ENCODE measurements at places on chromosomes 2 and 18.

- no peak for DNase-seq
These were observed 2.6 kb upstream of the TBC1D8 start for GRCh38 chr2:101153787-101154186.

- DNase-seq: no peak
These were observed 12.8 kb downstream of the TFPI start for GRCh38 chr2:187541086-187542085.

GRCh38 chr18:74146756-74147155 lies 878 bp downstream of the FBXO15 start:
- DNase-seq: no peak

DNA sequence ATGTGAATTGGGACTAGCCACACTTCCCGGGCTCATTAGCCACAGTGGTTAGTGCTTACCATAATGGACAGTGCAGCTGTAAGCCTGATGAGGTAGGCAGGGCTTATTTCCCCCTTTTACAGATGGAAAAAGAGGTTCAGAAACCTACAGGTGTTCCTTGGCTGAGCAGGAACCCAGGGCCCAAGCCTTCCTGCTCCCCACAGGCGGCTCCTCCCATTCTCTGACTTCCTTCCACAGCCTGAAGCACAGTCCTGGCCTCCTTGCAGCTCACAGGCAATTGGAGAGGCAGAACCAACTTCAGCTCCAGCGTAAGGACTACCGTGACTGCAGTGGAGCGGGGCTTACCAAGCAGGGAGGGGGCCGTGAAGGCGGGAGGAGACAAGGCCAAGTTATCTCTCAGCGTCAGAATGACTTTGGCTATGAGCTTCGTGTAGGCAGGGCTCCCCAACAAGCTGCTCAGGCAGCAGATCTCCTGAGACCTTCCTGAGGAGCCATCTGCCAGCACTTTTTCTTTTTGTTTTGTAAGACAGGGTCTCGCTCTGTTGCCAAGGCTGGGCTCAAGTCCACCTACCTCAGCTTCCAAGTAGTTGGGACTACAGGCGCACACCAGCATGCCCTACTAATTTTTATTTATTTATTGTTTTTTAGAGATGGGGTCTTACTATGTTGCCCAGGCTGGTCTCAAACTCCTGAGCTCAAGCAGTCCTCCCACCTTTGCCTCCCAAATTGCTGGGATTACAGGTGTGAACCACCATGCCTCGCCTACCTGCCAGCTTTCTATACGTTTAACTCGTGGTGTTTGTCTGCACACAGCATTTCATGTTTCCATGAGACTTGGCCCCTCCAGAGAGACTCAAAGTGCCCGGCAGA lies 34.2 kb upstream of the NT5DC4 start:
- DNase-seq: no peak

GRCh38 chr2:221601376-221601775 lies 29.3 kb upstream of the EPHA4 start:
- DNase-seq: no peak

- no peak for DNase-seq
These were observed 5.2 kb upstream of the CTDSP1 start for GRCh38 chr2:218394298-218395089.

GRCh38 chr2:128423788-128424165 lies 105.1 kb upstream of the HS6ST1 start:
- DNase-seq: no peak

GRCh38 chr18:58303363-58303762 lies 259.3 kb downstream of the NEDD4L start:
- no peak for DNase-seq

DNA sequence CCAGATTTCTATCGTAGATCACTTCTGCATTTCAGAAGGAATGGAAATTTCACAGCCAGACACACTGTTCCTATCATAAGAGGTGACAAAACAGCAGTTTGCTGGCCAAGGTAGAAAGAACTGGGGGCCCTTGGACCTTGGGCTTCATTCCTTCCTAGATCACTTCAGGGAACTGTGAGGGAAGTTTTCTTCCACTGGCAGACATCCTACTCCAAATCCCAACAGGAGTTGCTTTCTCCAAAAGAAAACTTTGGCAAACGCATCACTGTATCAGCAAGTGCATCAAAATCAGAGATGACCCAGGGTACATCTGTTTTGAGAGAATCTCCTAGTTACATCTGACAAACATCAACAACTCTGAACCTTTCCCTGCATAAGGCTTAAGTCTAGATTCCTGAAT lies 348.4 kb upstream of the KLHL29 start:
- no peak for DNase-seq

DNA sequence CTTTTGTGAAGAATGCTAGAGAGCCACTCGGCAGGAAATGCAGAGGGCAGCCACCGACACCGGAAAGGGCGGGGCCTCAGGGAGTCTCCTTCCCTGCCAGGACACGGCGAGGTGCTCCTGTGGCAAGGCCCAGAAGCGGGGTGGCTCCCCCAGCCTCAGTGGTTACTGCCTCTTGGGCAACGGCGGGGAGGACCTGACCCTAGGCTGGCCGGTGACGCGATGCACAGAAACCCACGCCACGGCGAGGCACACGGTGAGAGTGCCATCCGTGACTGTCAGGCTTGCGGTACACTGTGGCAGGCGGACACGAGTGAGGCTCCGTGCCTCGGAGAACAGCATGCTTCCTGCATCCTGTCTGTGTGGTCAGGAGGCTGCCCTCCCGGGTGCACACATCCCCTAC lies 47.8 kb downstream of the ZAP70 start:
- DNase-seq: no peak

DNA sequence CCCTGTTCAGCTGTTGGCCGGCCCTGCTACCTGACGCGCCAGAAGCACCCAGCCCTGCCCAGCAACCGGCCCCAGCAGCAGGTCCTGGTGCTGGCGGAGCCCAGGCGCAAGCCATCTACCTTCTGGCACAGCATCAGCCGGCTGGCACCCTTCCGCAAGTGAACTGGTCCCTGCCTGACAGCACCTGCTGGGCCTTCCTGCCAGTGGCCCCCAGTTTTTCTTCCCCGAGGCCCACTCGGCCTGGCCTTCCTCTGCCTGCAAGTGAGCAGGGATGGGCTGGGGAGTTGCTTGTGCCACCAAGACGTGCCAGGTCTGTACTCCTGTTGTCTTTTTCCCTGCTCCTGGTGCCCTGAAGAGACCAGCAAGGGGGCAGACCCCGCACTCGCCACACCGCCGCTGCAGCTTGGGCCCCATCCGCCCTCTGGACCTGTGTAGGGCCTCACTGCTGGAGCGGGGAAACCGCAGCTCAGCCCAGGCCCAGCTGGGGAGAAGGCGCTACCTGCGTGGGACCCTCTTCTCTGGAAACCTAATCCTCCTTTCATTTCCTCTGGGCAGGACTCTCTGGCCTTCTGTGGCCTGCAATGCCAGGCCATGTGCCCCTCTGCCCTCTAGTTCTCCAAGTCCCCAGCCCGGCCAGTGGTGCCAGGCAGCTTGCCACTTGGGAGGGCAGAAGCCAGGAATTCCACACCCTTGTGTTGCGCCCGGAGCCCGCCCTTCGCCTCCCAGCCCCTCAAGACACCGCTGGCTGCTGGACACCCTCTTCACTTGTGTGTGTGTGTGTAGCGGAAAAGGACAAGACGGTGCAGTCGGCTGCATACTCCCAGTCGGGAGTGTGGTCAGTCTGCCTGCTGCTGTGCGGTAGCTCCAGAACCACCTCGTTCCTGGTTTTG lies 47.0 kb downstream of the FAM168B start:
- no peak for DNase-seq

- DNase-seq: no peak
These were observed 421.1 kb upstream of the RAB12 start for GRCh38 chr18:8188184-8188583.

DNA sequence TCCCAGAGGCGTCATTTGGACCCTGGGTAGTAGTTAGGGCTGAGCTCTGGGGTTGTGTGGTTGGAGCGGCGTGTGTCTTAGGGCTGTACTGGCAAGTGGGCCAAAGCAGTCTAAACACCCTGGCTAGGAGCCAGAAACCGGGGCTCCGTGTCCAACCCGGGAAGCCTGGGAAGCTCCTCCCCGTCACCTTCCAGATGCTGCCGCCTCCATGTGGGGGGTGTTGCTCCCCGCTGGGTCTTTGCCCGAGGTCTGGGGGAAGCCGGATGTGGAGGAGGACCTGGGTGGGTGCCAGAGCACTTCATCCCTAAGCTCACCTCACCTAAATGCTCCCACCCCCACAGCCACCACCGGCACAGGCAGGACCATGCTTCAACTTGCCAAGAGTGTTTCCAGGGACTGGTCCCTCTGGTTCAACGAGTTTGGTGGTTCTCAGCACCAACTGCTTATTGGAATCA lies 25.4 kb downstream of the TET3 start:
- DNase-seq: no peak

DNA sequence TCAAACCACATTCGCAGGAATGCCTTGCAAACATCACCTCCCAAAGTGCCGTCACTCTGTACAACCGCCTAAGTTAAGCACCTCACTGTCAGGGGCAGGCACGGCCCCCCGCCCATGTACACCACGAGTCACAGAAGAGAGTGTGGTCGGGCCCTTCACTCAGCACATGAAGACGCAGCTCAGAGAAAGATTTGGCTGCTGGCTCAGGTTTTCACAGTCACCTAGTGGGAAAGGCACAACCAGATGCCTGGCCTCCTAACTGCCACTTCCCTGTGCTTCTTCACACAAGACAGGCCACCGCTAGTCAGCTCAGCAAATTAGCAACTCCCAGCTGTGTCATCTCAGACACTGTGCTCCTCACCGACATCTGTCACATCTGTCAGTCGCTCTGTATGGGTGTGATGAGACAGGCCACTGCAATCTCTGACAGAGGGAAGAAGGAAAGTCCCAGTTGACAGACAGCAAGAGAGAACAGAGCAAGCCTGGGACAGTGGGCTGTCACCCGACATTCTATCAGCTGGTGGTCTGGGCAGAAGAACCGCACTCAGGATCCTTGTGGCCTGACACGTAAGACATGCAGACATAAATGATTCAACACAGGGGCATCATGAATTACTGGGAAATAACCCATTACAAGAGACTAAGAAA lies 60.8 kb downstream of the CRACDL start:
- no peak for DNase-seq

- DNase-seq: no peak
These were observed 12.2 kb downstream of the FHOD3 start for GRCh38 chr18:36309436-36310391.

DNA sequence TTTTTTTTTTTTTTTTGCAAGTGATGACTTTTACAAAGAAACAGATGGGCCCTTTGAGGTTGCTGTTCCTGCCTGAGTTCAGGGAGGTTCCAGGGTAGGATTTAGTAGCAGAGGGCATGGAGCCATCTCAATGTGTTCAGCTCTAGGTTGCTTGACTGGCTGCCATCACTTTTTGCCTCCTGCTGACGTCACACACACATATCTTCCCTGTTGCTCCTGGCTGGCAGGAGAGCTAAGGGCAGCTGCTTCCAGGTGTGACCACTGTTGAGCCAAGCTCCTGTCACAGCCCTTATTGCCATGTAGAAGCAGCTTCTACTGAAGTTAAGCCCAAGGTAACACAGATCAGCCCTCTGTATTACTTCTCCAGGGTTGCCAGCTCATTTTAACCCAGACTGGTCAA lies 394.2 kb upstream of the SPRED2 start:
- DNase-seq: no peak

DNA sequence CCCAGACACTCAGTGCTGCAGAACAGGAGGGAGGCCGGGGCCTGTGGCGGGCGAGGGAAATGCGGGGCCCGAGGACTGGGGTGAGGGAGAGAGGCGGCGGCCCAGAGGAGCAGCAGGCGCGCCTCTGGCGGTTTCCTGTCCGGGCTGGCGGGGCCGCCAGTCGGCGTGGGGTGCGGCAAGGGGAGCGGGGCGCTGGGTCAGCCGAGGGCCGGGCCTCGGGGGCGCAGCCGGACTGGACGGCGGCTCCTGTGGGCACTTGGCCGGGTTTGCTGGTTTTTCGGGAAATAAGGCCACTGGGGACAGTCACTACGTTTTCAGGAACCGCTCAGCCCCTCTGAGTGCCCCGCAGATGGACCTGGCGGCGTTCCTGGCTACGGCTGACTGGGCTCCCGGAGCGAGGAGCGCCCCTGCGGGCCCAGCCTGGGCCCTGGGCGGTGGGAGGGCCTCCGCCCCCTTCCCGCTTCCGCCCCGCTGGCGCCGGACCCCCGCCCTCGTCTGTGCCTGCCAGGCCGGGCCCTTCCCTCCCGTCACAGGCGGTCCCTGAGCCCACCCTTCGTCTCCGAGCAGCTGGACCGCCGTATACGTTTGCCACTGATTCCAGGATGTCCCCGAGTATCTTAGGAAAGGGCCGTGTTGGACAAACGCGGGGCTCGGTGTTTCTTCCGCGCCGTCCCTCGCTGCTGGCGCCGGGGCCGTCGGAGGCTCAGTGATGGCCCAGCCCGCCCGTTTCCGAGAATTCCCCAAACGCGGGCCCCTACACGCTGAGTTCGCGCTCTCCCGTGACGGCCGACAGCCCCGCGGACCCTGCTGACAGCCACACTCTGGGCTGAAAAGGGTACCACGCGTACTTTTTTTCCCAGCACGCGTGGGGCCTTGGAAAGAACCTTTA lies 84.6 kb downstream of the FAM210A start:
- DNase-seq: no peak

- no peak for DNase-seq
These were observed 6.7 kb upstream of the CTDSP1 start for GRCh38 chr2:218392891-218393462.

GRCh38 chr2:75506101-75506697 lies 54.5 kb downstream of the EVA1A start:
- no peak for DNase-seq

DNA sequence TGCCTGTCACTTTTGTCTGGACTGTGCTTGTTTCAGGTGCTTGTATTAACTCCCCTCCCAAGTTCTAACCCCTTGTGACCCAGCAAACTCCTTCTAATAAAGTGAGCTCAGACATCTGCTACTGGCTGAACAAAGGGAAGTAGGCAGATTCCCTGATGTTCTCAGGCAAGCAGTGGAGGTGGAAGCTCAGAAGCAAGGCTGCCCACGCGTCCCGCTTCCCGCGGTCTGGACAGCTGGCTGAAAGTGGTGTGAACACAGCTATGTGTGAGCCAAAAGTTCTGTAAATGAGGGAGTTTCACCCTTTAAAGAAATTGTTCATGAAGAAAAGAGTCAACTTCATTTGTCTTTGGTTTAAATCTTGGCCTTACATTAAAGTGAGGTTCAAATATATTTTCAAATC lies 40.0 kb downstream of the NAPG start:
- DNase-seq: no peak
